Renal pelvis (tissue), 12 donors: ENCODE measurements at places on chromosomes 2 and 18.

- peak; percentile 54 for DNase-seq
These were observed 91.6 kb downstream of the TMX3 start for GRCh38 chr18:68623342-68623741.

- no peak for DNase-seq
These were observed 35.7 kb downstream of the NOL10 start for GRCh38 chr2:10654069-10654468.

- no peak for DNase-seq
These were observed 17.7 kb upstream of the EN1 start for GRCh38 chr2:118865106-118865505.

DNA sequence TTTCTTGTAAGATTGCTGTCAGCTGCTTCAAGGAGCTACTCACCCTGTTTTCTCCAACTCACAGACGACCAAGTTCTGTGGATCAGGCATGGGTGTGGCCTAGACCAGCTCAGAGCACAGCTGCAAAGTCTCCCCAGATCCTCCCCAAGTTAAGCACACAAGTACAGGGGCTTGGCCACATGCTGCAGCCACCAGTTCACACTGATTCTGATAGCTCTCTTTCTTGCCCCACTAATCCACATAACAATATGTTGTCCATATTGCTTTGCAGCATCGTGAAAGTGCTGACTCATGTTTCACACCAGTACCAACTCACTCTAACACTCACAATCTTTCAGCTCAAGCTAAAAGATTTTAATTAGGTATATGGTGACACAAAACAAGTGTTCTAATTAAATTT is 437.0 kb downstream of the PARD3B start:
- no peak for DNase-seq

DNA sequence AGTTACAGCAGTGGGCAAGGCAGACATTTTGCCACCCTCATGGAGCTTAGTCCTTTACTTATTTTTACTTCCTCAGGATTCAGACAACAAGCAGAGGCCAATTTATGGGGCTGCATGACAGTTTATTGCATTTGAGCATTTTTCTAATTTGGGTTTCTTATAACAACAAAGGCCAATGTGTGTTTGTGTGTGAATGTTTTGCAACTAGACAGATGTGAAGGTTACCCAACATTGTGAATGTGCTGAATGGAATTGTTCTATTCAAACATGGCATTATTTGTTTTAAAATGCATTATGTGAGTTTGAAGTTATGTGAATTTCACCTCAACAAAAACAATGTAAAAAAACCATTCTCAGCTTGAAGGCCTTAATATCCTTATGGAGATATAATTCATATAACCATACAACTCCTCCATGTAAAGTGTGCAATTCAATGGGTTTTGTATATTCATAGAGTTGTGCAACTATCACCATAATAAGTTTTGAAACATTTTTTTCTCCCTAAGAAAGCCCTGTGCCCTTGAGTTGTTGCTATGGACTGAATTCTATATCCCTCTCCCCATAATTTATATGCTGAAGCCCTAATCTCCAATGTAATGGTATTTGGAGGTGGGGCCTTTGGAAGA is 57.3 kb downstream of the CCDC195 start:
- DNase-seq, result no peak

DNA sequence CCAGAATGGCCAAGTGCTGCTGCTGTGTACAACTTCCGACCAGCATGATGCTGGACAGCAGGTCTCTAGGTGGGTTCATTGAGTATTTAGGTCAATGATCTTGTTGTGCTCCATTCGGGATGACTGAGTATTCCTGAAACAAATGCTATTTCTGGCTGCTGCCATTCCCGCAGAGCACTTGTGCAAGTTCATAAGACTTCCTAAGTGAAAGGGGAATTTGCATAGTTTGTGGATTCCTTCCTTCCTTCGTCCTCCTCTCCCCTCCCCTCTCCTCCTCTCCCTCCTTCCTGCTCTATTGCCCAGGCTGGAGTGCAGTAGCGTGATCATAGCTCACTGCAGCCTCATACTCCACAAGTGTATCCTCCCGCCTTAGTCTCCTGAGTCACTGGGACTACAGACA is 40.4 kb downstream of the LDLRAD4 start:
- no peak for DNase-seq

DNA sequence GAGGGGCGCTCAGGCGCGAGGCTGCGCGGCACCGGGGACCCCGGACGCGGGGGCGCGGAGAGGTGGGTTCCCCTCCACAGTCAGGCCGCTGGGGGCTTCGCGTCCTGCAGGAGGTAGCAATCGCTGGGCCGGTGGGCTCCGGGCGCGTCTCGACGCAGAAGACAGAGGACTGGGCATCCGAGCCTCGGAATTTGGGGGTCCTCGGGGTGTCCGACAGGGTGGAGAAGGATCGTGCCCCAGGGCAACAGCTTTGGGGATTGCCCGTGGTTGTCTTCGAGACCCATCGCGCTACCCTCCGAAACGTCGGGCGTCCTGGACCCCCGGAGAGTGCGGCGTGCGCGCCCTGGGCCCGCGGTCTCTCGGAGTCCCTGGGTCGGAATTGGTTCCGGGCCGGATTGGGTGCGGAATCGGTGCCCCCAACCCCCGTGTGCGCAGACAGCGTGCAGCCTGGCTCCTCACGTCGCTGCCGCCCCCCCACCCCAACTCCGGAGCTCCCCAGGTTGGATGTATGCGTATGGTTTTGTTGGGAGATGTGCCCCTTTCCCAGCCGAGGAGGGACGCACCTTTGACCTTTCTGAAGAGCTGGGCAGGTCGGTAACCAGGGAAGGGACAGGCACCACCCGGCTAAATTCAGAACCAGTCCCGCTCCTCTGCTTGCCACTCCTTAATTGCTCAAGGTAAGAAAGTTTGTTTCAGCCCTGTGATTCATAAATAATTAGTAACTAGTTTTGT is 750 bp downstream of the NPAS2 start:
- no peak for DNase-seq

DNA sequence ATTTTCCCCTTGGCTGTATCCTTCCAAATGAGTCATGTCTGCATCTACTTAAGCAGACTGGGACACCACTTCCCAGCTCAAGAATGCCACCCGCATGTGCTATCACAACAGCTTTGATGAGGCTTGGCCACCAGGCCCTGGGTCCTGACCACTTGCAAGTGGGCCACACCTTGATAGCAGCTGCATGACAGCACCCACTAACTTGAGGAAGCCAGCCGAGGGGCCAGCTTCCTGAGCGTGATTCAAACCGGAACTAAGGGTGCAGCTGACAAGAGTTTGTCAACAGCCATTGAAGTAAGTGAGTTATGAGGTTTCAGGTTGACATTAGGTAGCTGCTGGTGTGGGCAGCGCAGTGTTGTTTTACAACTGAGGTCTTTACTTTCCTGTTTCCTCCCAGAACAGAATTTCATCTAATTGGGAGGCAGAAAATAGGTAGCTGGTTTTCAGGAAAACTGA is 54.4 kb downstream of the EPHA4 start:
- no peak for DNase-seq

GRCh38 chr2:190184460-190184859 is 121.9 kb upstream of the MSTN start:
- DNase-seq, result no peak

- DNase-seq, result no peak
These were observed 507 bp downstream of the RTKN start for GRCh38 chr2:74441170-74441689.

DNA sequence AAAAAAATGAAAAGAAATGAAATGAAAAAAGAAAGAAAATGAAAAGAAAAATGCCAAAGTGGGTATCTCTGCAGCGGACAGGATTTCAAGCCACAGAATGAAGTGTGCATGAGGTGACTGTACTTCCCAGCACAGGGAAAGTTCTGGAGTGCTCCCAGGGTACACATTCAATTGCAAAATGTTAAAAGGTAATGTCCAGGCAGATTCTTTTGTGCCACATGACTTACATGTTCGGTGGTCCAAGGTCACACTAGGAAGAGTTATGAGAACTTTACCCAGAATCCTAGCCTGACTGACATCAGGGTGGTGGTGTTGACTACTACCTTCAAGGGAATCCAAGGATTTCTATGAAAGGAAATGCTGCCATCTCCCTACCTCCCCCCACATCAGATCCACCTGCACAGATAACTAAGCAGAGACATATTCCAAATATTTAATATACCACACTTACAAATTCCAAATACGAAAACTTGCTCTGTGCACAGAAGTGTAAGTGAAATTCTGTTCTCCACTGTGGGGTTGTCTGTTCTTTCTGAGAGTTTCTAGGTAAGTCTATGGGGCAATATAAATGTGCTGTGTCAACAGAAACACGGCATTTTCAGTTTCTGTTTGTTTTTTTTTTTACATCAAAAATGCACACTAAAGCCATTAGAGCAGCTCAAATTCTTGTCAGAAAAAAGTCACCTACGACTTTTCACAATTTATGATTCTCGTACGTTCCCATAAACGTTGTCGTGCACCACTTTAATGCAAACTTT is 56.6 kb downstream of the CABYR start:
- no peak for DNase-seq

DNA sequence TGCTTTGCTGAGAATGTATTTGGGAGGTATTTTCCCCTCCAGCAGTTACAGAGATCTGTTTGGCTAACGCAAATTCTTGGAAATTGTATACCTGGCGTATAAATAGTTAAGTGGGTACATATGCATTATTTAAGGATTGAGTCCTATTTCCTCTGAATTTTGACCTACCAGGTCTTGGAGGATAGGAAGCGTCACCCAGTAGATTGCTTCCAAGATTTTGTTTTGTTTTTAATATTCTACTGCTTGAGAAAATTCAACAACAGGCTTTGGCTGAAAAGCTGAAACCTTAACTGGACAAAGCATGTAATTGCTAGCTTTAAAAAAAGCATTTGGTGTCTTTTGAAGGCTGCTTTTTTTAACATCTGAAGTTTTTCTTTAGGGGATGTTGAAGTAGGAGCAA is 150.1 kb downstream of the WDSUB1 start:
- no peak for DNase-seq

DNA sequence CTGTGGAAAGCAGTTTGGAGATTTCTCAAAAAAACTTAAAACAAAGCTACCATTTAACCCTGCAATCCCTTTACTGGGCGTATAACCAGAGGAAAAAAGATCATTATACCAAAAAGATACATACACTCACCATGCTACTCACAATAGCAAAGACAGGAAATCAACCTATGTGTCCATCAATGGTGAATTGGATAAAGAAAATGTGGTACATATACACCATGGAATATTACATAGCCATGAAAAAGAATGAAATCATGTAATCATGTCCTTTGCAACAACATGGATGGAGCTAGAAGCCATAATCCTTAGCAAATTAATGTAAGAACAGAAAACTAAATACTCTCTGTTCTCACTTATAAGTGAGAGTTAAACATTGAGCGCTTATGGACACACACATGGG is 18.6 kb downstream of the ABCA12 start:
- DNase-seq, result no peak

DNA sequence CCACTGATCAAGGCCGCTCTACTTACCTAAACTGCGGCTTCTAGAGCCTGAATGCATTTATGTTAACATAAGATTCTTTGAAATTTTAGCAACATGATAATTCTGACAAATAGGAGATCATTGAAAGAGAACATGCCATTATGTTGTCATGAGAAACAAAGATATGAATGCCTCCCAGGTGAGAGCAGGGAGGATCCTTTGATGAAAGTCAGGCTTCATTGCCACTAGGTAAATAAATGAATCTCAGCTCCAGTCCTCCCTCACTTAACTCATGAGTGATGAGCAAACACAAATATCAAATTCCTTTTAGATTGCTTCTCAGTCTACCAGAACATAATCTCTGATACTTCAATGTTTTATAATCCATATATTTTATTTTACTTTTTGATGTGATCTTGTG is 463.2 kb upstream of the CDH7 start:
- peak; percentile 16 for DNase-seq

GRCh38 chr2:133774654-133775015 is 206.4 kb upstream of the NCKAP5 start:
- DNase-seq, result no peak

DNA sequence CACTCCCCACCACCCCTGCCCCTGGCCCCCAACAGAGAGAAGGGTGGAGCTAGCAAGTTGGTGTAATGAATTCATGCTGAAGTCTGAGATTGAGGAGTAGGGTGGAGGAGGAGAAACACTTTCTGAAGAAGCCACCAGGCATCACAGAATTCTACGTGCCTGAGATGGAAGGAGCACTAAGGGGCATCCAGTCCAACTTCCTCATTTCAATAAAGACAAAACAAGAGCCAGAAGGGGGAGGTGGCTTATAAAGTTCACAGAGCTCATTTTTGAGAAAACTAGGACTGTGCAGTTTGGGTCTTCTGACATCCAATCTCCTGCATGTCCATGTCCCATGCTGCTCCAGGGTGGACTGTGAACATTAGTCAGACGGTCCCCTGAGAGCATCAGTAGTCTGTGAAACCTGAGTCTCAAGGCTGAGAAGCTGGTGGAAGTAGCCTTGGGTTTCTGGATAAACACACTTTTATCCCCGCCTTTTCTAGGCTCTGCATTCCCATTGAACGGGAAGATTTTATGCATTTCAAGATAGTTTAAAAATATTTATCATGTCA is 77.7 kb downstream of the TRIM43 start:
- no peak for DNase-seq

GRCh38 chr2:217154923-217155322 is 295.1 kb upstream of the TNP1 start:
- DNase-seq, result no peak

DNA sequence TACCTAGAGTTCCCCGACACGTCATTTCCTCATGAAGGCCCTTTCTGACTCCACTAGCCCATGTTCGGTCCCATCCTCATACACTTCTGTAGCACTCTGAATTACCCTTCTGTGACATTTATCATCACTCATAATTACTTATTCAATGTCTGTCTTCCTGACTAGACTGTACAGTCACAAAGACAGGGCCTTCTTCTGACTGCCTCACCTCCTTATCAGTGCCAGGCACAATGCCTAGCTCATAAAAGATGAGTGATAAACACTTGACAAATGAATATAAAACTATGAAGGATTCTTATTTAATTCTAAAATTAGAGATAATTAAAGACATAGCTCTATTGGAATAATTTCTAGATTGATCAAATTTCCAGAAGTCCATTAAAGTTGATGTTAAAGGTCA is 1.4 kb upstream of the UBXN4 start:
- no peak for DNase-seq

GRCh38 chr2:149743842-149744448 is 156.4 kb upstream of the MMADHC start:
- no peak for DNase-seq

- DNase-seq, result no peak
These were observed 94.4 kb upstream of the RND3 start for GRCh38 chr2:150581717-150582472.

- DNase-seq, result no peak
These were observed 1120.1 kb upstream of the FAM98A start for GRCh38 chr2:34719206-34719605.

DNA sequence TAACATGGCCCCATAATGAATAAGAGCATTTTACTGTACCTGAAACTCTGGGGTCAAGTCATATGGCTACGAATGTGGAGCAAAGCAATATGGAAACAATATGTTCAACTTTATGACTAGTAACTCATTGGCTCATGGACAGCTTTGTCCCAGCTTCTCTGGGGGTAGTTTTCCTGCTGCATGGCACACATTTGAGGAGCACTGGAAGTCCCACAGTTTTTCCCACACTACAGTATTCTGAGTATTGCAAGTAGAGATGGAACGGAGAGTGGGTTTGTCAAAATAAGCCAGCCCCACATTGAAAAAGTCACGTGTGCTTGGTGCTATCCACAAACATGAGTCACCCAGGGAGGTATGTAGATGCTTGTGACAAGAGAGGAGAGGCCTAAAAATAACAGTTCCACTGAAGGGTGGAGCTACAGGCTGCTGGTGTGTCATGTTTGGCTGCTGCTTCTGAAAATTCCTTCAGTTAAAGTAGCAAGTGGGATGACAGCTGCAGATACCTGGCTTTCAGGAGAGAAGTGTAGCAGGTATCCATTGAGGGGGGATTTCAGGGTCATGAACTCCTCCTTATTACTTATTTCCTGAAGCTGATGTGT is 48.2 kb upstream of the CTAGE1 start:
- no peak for DNase-seq
